GM10248 (cell line): ENCODE measurements at places on chromosomes 4 and X.

DNA sequence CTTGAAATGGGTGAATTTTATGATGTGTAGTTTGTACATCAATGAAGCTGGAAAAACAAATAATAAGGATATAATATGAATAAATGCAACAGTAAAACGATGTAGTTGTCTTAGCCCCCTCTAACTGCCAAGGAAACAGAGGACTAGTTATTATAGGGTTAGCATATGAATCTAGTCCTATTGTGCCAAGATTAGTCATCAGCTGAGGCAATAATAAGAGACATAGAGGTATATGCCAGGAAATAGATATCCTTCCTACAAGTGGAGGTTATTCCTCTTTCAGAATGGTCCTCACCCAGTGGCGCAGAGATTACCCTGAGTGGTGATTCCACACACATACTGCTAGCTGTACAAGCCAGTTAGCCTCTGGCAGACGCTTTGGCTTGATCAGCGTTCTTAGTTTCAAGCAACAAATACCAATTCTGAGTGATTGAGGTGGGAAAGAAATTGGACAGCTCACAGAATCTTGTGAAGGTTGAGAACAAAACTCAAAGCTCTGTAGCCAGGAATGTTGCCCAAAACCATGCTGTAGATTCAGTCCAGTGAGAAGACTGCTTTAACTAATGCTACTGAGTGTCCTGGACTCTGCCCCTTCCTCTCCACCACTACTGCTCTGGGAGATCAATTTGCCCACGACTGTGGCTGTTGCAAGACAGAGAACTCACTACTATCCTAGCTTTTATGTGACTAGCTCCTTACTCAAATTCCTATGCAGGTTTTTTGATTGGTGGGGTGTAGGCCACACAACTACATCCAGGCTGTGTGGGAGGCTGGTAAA, 27.0 kb upstream of the ZNF280C start:
- DNase-seq: no peak

DNA sequence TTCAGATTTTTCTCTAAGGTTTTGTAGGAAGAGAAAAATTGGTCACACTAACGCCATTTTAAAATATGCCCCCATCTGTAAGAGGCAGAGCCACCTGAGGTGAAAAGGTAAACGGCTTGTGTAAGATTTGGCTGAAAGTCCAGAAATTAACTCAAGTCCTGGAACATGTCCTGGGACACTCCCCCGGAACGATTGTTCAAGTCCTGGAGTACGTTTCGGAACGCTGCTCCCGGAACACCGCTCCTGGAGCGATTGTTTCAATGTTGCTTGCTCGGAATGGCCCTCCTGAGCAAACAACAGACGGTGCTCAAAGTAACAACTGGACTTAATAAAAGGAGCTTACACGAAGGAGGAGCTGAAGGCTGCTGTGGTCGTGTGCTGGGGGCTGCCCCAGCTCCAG, 796.5 kb upstream of the SLIT2 start:
- no peak for DNase-seq

- DNase-seq: no peak
Measured at GRCh38 chrX:9055354-9055753, 21.4 kb upstream of the FAM9B start.

- DNase-seq: no peak
Measured at GRCh38 chr4:113447061-113447460, 314.5 kb downstream of the CAMK2D start.

DNA sequence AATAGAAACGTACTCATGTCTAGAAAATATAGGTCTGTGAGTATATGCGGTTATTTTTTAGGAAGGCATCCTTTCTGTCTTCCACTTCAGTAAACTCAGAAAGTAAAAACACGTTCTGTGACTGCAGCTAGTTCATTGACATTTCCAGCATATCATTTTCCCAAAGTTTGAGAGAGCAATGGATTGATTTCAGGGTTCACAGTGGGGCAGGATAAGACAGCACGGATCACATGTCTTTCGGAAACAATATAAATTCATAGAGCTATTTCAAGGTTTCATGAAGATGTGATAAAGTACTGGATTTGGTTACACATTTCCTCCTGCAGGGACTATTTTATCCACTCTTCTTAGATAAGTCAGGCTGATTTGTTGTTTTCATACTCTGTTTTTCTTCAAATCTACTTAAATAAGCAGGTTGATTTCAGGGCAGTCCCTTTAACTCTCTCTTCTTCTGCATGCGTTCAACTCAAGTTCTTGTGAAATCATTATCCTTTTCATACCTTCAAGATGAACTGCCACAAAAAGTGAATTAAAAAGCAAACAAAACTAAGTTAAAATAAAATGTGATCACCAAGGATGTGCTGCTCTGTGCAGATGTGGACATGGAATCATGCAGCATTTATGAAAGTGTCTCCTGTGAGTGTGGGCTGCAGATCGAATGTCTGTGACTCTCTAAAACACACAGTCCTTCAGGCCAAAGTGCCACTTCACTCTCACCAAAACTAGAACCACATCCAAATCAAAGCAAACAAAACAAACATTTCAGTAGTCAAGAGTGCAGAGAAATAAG, 187.7 kb downstream of the UNC5C start:
- no peak for DNase-seq

DNA sequence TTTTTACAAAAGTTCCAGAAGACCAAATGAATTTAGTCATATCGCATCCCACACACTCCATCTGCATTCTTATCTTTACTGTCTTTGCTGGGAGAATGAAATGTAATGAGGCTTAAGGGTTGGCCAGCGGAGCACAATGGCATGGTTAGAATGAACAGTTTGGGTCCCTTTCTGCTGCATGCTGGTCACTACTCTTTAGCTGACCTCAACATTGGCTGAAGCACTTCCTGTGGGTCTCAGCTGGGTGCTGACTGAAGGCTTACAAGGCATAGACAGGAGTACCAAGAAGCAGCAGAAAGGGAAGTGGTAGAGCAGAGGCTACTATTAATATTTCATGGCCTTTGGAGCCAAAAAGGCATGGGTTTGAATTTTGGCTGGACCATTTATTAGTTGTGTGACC, 159.4 kb upstream of the GPC4 start:
- DNase-seq: no peak

DNA sequence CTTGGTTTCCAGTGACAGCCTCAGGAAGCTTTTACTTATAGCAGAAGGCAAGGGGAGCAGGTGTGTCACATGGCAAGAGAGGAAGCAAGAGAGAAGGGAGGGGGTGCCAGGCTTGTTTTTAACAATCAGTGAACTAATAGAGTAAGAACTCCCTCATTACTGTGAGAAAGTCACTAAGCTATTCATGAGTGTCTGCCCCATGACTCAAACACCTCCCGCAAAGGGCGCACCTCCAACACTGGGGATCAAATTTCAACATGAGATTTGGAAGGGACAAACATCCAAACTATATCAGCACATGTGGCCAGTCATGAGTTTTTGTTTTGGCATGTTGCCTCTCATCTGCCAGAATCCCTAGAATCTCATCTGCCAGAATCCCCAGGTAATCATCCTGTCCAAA, 183.5 kb upstream of the C1QTNF7 start:
- DNase-seq: no peak

DNA sequence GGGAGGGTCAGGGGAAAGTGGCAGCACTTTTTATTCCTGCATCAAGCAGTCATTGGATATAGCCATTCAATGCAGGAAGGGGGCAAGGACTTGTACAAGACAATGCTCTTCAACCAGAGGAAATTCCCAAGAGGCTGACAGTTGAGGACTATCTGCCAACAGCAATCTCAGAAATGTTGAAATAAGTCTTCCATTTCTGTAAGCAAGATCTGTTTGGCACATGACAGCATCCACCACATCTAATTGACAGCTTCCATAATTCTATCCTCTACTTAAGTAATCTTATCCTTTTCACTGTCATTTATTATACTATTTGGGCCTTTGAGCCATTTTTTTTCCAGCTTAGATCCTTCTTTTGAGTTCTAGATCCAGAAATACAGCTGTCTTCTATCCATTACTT, 110.7 kb downstream of the CFAP299 start:
- DNase-seq: no peak

DNA sequence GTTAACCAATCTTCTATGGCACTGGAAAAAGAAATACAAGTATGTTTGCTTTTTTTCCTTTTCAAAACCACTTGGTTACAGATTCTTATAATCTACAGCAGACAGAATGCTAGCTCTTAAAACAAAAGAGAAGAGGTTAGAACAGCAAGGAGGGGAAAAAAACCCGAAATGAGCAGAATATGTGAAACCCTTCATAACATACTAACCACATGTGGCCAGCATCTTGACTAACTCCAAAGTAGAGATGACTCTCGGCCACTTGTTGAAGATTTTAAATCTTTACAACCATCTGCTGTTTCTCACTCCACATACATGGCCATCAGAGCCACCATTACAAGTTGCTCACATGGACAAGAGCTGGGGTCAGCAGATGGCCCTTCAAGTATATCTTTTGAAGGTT, 100.3 kb downstream of the PAPSS1 start:
- DNase-seq: no peak

GRCh38 chr4:182809417-182810102, 107.6 kb downstream of the DCTD start:
- DNase-seq: no peak

DNA sequence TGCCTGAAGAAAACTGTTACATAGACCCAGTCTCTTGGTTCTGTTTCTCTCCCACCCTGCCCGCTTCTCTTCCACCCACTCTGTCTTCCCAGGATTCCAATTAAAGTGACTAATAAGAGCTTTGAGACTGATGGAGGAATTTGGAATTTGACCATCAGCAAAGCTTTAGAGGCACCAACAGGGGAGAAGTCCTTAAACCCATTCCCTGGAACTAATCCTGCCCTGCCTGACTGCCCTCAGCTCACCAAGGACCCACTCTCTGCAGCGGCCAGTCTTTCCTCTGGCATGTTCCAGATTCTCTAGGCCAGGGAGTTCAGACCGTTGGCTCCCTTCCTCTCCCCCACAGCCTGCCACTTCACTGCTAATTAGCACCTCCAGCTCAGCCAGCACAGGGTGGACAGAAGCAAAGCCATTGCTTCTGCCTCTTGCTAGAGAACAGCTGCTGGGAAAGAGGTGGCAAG, 23.9 kb downstream of the SCD5 start:
- no peak for DNase-seq

DNA sequence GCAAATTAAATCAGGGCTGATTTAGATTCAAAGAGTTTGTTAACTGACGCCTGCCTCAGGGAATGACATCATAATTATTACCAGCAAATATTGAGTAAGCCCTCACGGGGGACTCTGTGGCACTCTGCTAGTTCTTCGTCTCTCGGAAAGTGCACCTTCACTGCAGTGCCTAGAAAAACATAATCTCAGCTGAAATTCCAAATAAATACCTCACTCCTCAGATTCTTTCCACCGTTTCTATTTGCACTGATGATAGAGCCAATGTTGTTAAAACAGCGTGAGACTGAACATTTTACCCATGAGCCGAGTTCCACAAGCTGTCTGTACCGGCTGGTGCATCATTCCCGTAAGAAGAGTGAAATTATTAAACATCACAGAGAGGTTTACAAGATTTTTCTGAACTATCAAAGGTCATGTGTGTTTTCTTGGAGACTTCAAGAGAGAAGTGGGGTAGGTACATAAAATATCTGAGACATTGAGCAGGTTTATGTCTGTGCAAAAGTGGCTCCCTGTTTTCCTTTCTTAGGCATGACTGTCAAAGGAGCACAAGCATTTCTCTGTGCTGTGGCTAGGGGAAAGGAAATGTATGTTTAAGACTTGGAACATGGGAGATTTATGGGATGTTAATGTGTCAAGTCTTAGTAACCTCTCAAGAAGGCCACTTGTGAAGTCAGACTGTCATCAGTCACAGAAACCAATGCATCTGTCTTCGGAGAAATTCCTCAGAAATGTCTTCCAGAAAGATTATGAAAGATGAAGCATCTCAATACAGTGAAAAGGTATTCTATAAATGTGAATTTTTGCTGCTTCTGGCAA, 119.6 kb downstream of the CBLL2 start:
- DNase-seq: no peak

- peak; percentile 48 for DNase-seq
Measured at GRCh38 chrX:69158166-69158980, 6.9 kb downstream of the PJA1 start.

GRCh38 chr4:126738527-126738923, 894.2 kb upstream of the INTU start:
- DNase-seq: no peak

DNA sequence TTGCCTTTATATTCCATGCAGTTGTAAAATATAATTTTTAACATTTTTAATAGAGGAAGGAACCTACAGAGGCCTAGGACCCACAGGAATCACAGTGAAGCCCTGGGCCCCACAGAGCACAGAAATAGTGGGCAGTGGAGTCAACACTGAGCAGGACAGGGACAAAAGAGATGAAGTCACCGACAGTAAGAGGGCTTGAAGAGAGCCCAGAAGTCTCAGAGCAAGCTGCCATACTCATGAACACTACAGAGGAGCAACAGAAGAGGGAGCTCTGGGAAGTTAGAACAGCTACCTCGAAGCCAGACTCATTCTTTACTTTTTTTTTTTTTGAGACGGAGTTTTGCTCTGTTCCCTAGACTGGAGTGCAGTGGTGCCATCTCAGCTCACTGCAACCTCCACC, 149.3 kb upstream of the TENM3 start:
- DNase-seq: no peak

DNA sequence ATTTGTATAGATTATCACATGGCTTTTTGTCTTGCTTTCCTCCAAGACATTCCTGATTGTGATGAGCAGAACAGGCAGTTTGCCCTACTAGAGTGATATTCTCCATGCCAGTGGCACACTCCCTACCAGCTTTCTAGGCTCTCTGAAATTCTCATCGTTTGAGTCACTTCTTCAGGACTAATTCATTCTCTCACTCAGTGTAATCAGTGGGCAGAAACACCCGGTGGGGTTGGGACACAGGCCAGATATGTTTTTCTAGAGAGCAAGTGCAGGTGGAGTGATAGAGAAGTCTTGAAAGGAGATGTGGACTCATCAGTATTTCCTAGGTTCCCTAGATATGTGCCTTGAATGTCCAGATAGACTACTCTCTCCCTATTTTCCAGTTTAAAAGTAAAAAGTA, 13.1 kb downstream of the RAB33A start:
- no peak for DNase-seq

DNA sequence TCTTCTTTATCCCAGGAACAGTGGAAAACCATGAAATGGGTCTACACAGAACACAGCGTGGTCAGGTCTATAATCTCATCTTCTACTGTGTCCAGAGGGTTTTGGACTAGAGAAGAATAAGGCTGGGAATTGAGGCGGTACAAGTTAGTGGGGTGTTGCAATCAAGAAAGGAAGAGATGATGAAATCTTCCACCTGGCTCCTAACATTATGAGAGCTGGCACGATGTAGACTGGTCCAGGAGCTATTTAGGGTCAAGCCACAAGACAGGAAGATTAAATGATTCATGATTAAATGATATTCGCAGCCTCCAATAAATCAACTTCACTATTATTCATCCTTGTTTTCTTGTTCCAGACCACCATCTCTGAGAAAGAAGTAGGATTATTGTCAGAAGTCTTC, 88.0 kb downstream of the ARSF start:
- DNase-seq: no peak

- DNase-seq: no peak
Measured at GRCh38 chr4:147488556-147488955, 7.7 kb downstream of the EDNRA start.

- DNase-seq: no peak
Measured at GRCh38 chr4:89303814-89304388, 3.7 kb downstream of the GPRIN3 start.
